ENCODE measurements at places on chromosomes 2 and 18.

DNA sequence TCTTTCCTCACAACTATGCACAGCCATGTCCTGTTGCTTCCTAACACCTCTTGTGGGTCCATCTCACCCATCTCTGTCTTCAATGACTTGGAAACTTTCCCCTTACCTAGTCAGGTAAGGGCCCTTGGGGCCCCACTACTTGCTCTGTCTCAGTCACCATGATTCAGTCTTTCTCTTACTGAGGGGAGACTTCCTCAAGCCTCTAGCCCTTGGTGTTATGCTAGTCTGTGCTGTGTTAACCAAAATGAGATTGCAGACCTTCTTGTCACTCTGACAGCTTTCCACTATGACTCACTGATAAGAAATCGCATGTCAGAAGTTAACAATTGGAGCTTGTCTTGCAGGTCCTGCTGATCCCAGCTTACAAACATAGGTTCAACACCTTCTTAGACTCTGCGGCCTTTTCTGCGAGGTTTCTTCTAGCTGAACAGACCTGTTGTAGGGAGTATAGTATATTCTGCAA is 65.3 kb downstream of the WDR75 start:
- no peak for DNase-seq

- DNase-seq: peak; percentile 49
Observed at GRCh38 chr2:127067620-127068350, 39.2 kb downstream of the BIN1 start.

DNA sequence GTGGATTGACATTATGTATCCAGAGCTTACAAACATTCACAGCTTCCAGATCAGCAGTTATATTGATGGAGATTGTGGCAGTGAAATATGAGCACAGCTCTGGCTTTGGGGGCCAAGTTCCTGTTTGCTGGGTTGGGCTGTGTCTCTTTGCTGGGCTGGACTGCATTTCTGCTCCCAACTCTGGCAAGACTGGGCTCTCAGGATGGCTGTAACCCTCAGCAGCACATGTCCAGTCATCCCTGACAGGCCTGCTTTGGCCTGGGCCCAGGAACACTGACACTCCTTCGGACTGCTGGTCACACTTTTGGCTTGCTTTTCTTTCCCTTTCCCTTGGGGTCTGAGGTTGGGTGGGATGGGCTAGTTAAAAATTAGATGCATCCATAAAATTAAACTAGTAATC is 17.9 kb upstream of the VPS4B start:
- DNase-seq: no peak

DNA sequence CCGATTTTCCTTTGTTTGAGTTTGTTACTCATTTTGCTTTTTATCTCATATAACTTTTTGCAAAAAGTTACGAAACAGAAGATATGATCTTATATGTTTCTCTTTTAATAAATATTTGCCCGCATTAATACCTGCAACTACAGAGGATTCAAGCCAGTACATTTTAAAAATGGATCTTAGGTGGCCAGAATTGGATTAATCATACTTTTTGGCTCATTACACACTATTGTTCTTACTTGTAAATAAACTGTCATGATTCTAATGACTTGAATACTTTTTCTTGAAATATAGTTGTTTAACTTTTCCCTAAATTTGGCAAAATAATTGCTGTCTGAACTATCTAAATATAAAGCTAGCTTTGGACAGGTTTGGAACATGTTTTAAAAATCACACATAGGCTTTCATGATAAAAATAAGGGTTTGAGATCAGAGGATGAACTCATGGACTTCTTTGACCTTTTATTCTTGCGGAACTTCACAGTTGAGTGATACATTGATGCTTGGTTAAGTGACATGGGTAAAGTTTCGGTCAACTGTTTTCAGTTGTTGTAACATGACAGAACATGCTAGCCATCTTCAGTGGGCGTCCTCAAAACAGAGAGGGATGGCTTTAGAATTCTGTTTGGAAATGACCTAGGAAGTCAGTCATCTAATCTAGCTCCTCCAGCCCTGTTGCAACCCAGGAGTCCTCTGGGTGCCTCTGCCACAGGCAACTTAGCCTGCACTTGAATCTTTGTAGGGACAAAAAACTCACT is 44.5 kb downstream of the LTBP1 start:
- DNase-seq: no peak

DNA sequence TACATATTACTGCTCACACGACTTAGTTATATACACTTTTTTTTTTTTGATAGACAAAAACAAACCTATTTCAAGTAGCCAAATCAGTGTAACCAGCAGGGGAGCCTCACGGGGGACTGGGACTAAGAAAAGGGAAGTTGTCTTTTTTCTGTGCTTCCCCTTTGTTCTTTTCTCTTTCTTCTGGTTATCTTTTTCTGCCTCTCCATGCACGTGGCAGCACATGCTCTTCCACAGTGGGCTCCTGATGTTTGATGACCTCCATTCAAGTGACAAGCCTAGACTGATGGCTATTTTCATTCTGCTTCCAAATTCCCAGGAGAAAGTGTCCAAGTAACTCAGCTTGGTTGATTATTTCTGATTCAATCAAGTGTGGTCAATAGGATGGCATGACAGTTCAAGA is 98.2 kb upstream of the STK39 start:
- no peak for DNase-seq

DNA sequence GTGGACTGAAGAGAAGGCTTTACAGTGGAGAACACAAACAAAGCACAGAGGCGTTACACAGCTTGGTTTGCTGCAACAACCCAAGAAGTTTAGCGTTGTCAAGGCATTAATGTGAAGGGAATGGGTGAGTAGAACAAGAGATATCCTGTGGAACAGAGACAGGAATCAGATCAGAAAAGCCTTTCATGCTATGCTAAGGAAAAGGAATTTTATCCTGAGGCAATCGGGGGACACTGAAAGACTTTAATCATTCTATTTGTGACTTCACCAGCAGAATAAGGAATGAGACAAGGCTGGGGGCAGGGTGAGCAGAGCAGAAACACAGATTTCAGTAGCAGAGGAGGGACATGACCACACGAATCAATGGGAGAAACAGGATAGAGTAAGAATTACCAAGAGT is 600.7 kb downstream of the IRS1 start:
- no peak for DNase-seq

DNA sequence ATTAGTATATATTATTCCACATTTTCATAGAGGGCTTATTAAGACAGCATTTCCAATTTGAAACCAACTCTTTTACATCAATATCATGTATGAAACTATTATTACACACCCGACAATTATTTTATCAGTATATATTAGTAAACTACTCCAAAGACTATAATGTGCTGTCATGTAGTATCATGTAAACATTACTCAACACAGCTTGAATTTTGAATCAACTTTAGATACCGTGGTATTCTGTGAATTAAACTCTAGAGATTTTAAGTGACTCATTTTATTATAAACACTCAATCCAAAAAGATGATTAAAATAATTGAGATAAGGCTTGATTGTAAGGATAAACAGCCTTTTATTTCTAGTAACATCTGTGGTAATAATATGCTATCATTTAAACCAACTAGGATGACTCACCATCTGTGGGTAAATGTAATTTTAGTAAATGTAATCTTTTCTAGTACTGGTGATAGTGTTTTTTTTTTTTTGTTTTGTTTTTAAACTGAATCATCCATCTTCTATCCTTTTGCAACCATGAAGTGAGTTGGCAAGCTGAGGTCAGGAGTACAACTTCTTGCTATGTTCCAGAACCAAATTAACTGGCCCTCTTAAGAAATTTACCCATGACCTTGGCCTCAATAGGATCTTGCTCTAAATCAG is 144.3 kb upstream of the SMAD7 start:
- DNase-seq: no peak

DNA sequence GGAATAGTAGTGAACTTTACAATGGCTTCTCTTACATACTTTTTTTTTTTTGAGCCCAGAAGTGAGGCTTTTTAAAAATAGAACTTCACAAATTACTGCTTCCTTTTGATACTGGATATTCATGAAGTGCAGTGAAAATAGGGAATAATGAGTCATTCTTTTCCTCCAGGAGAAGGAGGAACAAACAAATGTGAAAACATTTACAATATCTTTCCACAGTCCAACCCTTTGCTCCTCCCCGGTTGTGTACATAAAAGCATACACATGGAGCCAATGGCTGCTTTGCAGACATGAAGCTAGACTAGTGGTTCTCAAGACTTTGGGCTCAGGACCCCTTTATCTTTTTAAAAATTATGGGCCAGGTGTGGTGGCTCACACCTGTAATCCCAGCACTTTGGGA is 266.9 kb downstream of the GBX2 start:
- no peak for DNase-seq

GRCh38 chr18:63553081-63553480 is 10.9 kb downstream of the SERPINB12 start:
- no peak for DNase-seq

All from activated CD8-positive, alpha-beta memory T cell treated with anti-CD3 and anti-CD28 coated beads for 1 hour (primary cell).